ENCODE measurements at places on chromosomes 16 and 17.

GRCh38 chr16:72936408-72936807, 111.5 kb downstream of the ZFHX3 start:
- no peak for DNase-seq

- DNase-seq = no peak
Measured at GRCh38 chr16:56140645-56141044, 50.6 kb upstream of the GNAO1 start.

DNA sequence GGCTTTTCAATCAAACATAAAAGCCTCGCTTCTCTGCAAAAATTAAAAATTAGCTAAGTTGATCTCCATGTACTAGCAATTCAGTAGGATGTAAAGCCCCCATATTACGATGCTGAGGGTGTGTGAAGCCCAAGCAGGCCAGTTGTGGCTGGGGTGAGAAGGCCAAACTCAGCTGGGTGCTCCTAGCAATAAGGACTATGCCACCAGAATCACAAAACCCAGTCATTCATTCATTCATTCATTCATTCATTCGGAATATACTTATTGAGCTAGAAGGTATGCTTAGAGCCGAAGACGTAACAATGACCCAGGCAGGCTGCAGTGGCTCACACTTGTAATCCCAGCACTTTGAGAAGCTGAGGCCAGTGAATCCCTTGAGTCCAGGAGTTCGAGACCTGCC, 3.9 kb upstream of the CRYBA1 start:
- DNase-seq = no peak

DNA sequence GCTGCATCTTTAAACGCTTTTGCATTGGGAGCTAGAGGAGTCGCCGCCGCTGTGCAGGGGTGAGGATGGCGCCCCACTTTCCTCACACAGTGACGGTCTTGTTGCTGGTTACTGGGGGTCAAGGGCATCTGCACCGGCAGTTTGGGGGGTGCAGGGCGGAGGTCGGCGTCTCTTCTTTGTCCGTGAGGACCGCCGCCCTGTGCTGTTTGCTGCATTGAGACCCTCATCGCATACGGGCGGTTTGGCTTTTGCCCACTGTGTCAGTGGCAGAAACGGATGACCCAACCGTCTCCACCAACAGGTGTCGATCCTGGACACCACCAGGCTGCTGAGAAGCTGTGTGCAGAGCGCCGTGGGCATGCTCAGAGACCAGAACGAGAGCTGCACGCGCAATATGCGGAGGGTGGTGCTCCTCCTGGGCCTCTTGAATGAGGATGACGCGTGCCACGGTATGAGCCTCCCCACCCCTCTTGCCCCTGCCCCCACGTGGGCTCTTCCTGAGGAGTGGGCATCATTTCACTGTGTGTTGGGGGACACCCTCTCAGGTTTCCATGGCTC, 61.2 kb upstream of the ENDOV start:
- no peak for DNase-seq

GRCh38 chr17:38579934-38580333, 25.8 kb downstream of the SRCIN1 start:
- no peak for DNase-seq

- no peak for DNase-seq
Measured at GRCh38 chr17:34071886-34072420, 183.1 kb upstream of the CCL2 start.

- no peak for DNase-seq
Measured at GRCh38 chr16:1696863-1697262, 9.1 kb upstream of the MAPK8IP3 start.

GRCh38 chr16:87047221-87048037, 269.8 kb downstream of the C16orf95 start:
- DNase-seq = no peak

DNA sequence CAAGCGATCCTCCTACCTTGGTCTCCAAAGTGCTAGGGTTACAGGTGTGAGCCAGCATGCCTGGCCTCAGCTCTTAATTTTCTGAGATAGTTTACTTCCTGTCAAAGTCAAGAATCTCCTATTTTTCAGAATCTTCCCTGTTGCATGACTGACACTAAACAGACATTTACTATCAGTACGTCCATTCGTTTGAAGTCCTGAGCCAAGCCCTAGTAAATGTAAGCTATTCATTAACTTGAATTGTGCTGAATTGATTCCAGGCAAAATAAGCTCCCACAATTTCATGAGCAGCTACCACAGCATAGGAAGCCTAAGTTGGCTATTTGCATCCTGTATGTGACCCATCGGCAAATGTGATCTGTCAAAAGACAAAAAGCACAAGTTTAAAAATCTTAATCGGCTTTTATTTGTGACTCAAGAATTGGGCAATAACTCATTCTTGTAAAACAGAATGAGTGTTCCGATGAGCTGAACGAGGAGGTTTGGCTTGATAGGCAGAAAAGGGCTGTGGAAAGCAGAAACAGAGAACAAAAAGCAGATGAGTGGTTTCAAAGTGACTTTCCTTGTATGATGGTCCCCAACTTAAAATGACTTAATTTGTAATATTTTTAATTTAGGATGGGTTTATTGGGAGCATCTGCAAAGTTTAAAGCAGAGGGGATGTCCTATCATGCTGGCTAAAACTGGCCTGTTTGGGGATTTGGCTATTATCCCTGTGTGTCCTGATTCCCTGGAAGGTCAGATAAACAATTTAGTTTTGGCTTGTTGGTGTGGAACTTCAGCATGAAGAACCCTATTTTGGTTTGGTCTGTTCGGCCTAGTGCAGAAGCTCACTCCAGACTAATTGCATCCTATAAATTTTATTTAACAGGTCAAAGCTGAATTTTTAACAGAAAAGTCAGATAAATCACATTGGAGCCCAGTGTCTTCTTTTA, 14.2 kb downstream of the RNF112 start:
- no peak for DNase-seq

GRCh38 chr16:17448640-17449638, 21.8 kb downstream of the XYLT1 start:
- no peak for DNase-seq

GRCh38 chr17:17964710-17965109, 7.5 kb downstream of the TOM1L2 start:
- DNase-seq = no peak

- DNase-seq = no peak
Measured at GRCh38 chr16:15461376-15461775, 27.0 kb downstream of the BMERB1 start.

- DNase-seq = no peak
Measured at GRCh38 chr17:6927290-6928126, 68.3 kb upstream of the ALOX12 start.

DNA sequence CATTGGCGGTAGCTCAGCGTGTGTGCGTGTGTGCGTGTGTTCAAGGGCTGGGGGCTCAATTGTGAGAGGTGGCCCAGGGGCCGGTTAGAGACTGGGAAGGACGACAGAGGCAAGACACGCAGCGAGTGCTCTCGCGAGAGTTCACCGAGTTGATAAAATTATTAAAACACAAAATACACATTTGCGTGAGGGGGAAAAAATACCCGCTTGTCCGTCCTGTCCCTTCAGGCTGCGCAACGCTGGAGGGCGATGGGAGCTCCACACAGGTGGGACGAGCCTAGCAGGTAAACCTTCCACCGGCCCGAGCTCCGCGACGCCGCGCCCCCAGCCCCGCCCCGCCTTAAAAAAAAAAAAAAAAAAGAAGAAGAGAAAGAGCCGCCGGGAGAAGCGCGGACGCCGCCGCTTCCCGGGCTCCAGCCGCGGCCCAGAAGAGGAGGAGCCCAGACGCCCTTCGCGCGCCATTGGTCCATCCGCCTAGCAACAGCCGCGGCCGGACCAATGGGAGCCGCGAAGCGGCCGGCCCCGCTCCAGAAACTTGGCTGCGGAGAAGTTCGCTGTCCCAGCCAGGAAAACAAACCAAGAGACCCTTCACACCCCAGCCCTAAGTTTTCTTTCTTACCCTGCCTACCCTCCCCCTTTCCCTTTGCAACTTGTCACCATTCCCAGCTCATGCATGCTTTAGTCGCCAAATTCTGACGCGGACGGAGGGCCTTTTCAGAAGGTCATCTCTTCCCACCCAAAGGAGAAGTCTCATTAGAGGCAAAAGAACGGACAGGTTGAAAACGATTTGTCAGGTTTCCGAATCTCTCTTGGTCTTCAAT, 169.9 kb upstream of the MAF start:
- peak; percentile 53 for DNase-seq

GRCh38 chr17:75130632-75131277, 787 bp downstream of the NT5C start:
- DNase-seq = peak; percentile 39

GRCh38 chr16:28554634-28555423, 1.1 kb downstream of the SGF29 start:
- no peak for DNase-seq

DNA sequence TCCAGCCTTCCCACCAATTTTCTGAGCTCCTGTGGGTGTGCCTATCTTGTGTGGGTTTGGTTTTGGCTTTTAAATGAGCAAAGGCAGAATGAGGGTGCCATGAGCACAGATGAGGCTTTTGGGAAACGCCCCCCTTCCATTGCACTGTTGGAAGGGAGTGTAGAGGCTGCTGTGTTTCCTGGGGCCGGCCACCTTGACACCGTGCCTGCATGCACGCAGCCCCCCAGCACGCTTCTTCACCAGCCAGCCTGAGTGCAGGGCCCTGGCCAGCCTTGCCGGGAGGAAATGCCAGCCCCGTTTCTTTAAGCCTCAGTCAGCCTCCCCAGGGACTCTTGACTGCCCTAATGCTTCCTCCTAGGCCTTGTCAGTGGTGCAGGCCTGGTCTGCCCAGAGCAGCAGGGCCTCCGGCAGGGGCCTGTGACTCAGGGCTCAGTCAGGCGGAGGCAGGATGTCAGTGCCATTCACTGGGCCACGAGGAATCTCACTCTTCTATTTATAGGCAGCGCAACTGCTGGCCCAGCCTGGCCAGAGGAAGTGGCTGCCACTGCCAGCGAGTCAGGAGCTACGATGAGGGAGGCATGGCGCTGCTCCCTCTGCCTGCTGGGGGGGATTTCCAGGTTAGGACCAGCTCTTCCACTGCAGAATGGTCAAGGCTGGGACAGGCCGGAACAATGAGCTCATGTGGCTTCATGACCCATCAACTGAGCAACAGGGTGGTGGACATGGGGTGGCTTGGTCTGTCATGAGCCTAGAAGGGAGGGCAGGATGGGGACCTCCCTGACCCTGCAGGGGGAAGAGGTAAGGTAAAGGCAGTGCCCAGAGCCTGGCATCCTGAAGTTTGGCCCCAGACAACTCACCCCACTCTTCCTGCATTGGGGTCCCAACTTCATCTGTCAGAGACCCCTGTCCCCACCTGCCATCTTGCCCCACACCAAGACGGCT, 205.2 kb downstream of the RAB11FIP4 start:
- DNase-seq = no peak

GRCh38 chr16:13014476-13014875, 113.1 kb downstream of the SHISA9 start:
- no peak for DNase-seq

- no peak for DNase-seq
Measured at GRCh38 chr16:65749506-65749905, 617.0 kb upstream of the CDH5 start.

DNA sequence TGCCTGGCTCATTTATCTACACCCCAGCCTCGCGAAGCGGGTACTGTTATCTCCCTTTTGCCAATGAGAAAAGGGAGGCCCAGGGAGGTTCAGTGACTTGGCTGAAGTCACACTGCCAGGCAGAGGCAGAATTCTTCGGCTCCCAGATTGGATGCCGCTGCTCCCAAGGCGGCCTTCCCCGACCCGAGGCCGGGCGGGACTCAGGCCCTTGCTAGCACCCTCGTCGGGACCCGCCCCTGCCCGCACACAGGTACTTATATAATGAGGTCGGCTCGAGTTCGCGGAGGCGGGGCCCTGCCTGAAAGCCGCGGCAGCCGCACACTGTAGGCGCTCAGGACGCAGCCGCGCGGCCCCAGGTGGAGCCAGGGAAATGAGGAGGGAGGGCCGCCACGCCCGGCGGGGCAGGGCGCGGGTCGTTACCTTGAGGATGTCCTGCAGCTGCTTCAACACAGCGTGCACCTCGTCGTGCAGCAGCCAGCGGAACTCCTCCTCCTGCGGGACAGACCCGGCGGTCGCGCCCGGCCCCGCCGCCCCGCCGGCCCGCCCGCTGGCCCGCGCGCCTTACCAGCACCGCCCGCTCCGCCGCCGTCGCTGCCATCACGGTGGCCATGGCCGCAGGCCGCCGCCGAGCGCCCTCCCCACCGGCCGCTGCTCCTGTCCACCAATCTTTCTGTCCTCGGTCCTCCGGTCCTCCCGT, at the start of gene ROGDI:
Gene ROGDI, minus strand, starts transcription at position 672 of the 697 bp plus-strand sequence. Its CDS starts 62 bp downstream, at position 610.
- peak; percentile 63 for DNase-seq

GRCh38 chr17:7572338-7572587, 7.2 kb upstream of the CD68 start:
- DNase-seq = no peak

- DNase-seq = no peak
Measured at GRCh38 chr16:24198807-24199533, 57.2 kb upstream of the CACNG3 start.

- DNase-seq = no peak
Measured at GRCh38 chr17:11144358-11145233, 96.4 kb upstream of the SHISA6 start.

DNA sequence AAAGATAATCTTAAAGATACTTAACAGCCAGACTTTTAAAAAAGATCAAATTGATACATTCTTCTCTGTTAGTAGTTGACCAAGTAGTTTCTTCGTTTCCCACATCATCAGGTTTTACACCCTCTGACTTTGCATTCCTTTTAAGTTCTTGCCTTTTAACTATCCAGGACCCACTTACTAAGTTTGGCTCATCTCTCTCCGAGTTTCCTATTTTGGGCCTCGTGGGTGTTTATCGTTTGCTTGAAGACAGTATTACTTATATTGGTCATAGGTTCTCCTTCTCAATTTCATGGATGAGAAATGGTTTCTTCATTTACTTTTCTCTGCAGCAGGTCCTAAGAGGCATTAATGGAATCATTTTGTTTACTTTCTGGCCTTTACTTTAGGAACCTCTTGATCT, 43.2 kb downstream of the RPA1 start:
- no peak for DNase-seq

- DNase-seq = no peak
Measured at GRCh38 chr16:19304750-19305149, 19.2 kb downstream of the CLEC19A start.

- DNase-seq = no peak
Measured at GRCh38 chr17:76307299-76307965, 644 bp downstream of the QRICH2 start.

DNA sequence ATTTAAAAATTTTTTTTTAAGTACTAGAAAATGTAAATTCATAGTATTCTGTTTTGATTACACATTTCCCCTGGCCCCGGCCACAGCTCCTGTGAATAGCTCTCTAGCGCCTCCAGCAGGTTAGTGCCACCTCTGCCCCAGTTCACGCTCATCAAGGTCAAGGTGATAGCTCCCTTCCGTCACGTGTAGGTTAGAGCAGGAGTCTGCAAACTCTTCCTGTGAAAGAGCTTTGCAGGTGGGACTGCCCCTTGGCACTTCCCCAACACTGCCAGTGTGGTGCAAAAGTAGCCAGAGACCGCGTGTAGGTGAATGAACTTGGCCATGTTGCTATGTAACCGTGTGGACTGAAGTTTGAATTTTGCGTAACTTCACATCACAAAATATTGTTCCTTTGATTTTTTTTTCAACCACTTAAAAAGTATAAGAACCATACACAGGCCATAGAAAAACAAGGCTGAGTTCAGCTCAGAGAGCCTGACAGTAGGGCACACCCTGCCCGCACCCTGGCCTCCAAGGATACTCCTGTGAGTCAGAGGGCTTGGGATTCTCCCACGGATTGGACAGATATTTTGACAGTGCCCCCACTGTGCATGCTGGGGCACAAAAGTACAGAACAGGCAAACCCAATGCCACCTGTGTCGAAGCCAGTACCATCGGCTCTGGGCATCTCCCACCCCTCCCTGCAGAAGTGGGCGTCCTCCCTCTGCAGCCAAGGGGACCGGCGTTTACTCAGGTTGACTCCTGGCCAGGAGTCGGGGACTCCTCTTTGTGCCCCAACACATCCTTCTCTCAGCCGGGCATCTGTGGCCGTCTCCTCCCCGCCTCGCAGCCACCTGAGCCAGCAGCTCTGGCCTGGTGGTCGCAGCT, 92.0 kb upstream of the CHMP6 start:
- peak; percentile 78 for DNase-seq

All from activated CD4-positive, alpha-beta T cell treated with anti-CD3 and anti-CD28 coated beads, Interleukin-2, amount 50 U/mL, for 24 hours (primary cell).